ENCODE measurements at places on chromosomes 7 and 10.

DNA sequence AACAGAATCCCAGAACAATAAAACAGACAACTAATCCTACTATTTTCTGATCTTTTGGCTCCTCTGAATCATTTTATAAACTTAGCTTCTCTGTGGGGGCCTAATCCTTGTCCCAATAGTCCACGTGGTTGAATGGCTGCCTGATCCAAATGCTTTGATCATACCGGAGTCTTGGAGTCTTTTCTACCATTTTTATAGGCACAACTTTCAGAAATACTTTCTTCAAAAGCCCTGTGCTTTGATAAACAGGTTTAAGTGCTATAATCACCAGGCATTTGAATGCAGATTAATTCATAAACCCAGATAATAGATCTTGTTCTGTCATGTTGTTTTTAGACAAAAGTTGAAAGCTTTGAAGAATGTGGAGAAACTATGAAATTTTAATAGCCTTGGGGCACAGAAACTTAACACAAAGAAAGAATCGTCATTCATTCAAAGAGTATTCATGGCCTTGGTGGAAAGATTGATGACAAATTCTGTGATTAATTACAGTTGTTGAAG is 163.7 kb downstream of the AHR start:
- no peak for DNase-seq

- no peak for DNase-seq
Measured at GRCh38 chr7:115962340-115962739, 68.2 kb downstream of the TFEC start.

DNA sequence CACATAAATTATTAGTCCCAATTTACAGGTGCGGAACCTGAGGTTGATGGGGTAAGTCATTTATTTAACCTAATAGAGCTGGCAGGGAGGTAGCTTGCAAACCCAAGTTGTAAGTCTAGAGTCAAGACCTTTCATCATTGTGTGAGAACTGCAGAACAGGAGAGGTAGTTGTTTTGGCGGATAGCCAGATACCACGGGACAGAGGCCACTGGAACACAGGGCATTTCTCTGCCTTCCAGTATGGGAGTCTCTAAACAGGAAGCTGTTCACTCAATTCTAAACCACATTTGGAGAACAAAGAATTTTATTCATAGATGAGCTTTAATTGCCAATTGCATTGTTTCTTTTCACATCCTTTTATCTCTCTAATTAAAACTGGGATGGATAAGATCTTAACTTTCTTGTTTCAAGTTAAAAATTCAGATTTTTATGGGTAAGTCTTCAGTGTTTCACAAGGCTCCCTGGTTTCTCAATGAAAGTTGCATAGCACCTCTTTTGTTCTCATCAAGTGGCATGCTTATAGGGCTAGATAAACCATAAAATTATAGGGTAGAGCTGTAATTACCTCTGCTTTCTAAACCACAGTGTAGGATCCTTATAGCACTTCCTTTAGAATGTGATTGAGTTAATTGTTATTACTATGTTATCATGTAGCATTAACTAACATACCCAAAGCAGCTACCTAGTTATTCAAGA is 489.0 kb downstream of the GATA3 start:
- no peak for DNase-seq

- no peak for DNase-seq
Measured at GRCh38 chr10:88125766-88126165, 262.3 kb downstream of the PTEN start.

GRCh38 chr7:27183682-27184336 is 1.2 kb downstream of the HOXA11 start:
- no peak for DNase-seq

GRCh38 chr10:117272195-117273076 is 31.5 kb downstream of the SLC18A2 start:
- DNase-seq: no peak

GRCh38 chr7:30920584-30921539 is 9.2 kb downstream of the AQP1 start:
- DNase-seq: no peak

GRCh38 chr7:34153656-34154270 is 248.4 kb downstream of the BMPER start:
- DNase-seq: no peak

DNA sequence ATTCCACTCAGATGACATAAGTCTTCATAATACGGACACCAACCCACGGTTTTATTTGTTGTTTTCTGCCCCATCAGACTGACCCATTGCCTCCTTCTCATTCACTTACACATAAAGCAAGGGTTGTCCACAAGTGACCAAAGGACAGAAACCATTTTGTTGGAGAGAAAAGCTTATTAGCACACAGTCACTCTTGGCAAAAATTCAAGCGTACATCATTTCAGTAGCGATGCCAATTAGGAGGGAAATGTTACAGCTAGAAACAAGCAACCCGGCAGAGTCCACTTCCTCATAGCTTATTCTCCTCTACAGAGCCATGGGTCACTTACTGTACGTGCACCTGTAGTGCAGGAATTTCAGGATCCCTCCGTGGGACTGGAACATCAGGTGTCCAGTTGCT is 23.0 kb downstream of the ABLIM1 start:
- no peak for DNase-seq

- DNase-seq: no peak
Measured at GRCh38 chr10:89283936-89284475, 17.8 kb upstream of the IFIT2 start.

DNA sequence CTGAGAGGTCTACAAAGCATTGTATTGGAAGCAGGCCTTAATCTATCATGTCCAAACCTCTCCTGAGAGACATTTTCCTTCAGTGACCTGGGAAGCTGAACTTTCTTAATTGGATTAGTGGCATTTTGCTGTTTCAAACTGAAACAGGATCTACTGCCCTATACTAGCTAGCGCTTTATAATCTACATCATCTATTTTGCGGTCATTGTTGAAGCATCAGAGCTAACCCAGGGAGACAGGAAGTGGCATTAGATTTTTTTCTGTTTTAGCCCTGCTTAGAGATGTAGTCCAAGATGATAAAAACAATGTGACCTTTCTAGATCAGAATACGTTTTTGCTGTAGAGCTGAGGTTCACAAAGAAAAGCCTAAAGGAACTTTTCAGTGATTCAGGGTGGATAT is 147.4 kb upstream of the AGR3 start:
- no peak for DNase-seq

DNA sequence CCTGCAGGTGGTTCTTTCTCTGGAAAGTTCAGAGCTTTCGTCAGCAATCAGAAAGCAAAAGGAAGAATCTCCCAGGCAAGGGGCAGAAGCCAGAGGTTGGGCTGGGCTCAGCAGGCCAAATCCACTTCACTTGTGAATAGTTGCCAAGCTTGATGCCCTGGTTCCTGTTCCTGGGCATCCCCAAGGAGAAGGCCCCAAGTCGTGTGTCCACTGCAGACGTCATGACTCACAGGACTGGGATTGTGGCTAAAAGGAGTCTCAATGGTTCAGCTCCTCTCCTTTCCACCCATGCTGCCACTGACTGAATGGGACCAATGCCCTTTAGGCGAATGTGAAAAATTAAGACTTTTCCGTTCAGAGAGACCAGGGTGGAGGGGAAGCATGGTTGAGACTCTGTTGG is 38.6 kb upstream of the TRIM8 start:
- DNase-seq: no peak

DNA sequence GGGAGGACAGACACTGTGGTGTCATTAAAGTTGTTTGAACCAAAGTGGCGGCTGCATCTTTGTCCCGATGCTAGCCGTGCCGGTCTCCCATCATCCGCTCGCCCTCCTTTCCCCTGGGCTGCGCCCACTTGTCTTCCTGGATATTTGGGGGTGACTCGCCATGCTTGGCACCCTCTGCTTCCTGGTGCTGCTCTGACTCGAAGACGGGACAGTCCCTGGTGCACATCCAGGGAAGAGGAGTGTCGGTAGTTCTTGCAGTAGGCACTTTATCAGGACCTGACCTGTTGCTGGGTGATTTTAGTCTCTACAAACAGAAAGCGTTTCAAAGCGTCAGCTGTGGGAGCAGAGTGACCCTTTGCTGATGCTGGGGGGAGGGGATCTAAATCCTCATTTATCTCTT is 68.3 kb upstream of the DNAJB6 start:
- DNase-seq: no peak

GRCh38 chr10:78692071-78692470 is 376.7 kb upstream of the ZMIZ1 start:
- DNase-seq: no peak

- no peak for DNase-seq
Measured at GRCh38 chr10:133174689-133175263, 14.8 kb downstream of the KNDC1 start.

- no peak for DNase-seq
Measured at GRCh38 chr7:34973400-34973760, 63.9 kb downstream of the DPY19L1 start.

DNA sequence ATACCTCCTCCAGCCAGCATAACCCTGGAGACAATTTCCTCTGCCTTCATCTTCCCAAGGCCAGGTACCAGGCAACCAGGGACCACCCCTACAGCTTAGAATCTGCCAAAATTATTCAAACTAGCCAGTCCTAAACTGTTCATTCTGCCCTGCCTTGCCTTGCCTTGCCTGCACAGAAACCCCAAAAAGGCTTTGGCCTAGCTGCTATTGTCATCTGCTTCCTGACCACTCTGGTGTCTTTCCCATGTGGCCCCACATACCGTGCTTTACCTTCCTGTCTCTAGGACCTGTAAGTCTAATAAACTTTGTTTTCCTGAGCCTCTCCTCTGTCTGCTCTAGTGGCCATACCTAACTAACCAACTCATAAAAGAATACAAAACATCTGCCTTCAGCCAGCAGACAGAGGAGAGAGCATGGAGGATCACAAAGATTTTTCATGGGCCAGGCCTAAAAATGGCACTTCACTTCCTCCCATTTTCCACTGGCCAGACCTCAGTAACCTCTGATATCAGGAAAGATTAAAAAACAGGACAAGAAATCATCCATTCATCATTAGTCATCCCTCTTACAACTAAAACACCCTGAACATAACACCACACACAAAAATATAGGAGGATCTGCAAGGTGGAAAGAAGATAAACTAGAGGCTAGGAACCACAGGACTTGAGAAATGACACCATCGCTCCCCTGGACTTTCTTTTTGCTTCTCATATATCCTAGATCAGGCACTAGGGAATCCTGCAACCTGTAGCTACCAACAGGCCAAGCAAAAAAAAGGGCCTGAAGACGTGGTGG is 51.5 kb downstream of the IMMP2L start:
- DNase-seq: no peak

DNA sequence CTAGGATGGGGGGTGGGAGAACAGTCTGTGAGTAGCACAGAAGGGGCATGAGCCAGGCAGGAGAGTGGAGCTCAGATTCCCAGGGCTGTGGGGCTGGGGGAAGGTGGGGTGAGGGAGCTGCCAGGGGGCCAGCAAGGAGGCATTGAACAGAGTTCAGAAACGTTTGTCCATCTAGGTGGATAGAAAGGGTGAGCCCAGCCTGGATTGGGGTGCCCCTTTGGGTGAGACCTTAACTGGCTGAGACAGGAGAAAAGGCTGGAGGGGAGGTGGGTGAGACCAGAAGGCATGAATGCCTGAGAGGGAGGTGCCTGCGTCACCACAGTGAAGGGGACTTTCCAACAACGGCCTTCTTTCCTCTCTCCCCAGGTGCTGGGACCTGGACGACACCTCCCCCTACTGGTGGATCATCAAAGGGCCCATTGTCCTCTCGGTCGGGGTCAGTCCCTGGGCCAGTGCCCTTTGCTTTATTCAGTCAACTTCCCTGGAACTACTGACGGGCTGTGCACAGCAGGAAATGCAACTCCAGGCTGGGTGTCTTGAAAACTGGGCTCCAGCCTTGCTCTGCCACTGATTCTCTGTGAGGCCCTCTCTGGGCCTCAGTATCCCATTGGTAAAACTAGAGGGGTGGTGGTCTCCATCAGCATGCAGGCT is 11.0 kb downstream of the GHRHR start:
- DNase-seq: no peak

GRCh38 chr10:115539142-115539762 is 446.1 kb downstream of the ATRNL1 start:
- no peak for DNase-seq

GRCh38 chr7:133309333-133309732 is 56.5 kb downstream of the EXOC4 start:
- no peak for DNase-seq

DNA sequence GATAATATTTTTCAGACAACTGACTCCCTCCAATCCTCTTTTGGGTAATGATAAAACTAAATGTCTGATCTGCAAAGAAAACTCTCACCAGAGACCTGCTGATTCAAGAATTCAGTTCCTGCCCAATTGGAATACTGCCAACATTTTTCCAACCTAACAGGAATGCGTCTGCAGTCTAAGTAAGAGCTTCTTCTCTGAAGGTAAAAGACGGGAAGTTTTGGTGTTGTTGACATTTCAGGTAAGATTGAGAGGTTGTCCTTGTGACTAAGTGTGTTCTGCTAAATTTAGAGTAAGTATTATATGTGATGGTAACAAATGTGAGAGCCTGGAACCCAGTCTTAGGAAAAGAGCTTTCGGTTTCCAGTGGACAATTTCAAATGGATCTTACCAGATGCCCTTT is 17.6 kb downstream of the IFIT5 start:
- no peak for DNase-seq

- DNase-seq: no peak
Measured at GRCh38 chr10:822661-823367, 108.7 kb downstream of the LARP4B start.

GRCh38 chr7:37289781-37290180 is 158.9 kb downstream of the ELMO1 start:
- no peak for DNase-seq

- DNase-seq: no peak
Measured at GRCh38 chr10:132788831-132789219, 2.9 kb upstream of the NKX6-2 start.

GRCh38 chr10:31262672-31263071 is 56.3 kb upstream of the ZEB1 start:
- no peak for DNase-seq

DNA sequence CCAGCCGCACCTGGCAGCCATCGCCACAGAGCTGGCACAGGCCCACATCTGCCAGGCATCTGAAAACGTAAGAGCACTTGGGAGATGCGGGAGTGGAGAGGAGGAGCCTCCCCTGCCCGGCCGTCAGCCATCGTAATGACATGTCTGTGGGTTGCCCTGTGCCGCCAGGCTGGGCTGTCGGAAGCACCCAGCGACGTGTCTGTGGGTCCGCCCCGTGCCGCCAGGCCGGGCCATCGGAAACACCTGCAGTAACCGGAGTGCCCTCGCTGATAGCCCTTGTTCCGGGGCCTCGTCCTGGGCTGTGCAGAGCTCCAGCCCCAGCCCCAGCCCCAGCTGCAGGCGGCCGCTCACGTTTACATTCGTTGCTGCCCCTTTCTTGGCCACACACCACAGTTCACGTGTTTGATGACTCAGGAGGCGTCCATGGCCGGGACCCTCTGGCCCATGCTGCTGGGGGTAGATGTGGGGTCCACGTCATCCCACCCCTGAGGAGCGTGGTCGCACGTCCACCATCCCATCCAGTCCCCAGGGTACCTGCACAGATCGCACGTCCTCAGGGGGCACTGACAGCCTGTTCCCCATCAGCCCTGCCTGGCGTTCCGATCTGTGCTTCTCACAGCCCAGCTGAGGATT is 30.0 kb upstream of the PRKAR1B start:
- DNase-seq: no peak

All from activated naive CD4-positive, alpha-beta T cell (primary cell).